ENCODE measurements at places on chromosomes 3 and 15.

DNA sequence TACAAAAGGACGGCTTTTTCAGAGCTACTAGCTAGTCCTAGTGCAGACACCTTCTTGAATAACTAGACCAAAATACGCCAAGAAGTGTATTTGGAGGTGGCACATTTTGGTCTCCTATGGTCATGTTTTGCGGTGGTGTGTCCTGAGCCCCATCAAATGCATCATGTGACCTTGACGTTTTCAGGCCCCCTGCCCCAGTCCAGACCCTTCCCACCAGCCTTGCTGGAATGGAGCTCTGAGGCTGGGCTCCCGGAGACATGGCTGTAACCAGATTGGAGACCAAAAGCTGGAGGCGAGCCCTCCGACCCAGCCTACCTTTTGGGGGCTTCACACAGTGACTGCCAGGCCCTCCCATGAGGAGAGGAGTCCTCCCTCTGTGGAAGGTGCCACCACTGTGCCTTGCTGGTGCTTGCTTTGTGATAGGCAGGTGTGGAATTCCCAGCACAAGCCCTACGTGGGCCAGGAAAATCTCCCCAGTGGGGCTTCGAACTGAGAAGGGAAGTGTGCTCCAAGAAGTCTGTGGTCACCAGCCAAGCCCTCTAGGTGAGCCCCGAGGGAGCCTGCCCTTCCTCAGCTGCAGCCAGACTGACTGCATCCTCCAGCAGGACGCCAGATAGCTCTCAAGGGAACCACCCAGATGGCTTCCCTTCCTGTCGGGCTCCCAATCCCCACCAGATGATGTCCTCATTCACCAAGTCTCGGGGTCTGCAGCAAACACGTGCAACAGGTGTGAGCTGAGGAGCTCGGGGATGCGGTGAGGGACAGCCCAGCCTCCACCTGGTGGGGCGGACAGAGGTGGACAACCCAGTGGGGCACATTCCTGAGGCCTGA, 126.2 kb downstream of the ASB7 start:
- DNase-seq = no peak

DNA sequence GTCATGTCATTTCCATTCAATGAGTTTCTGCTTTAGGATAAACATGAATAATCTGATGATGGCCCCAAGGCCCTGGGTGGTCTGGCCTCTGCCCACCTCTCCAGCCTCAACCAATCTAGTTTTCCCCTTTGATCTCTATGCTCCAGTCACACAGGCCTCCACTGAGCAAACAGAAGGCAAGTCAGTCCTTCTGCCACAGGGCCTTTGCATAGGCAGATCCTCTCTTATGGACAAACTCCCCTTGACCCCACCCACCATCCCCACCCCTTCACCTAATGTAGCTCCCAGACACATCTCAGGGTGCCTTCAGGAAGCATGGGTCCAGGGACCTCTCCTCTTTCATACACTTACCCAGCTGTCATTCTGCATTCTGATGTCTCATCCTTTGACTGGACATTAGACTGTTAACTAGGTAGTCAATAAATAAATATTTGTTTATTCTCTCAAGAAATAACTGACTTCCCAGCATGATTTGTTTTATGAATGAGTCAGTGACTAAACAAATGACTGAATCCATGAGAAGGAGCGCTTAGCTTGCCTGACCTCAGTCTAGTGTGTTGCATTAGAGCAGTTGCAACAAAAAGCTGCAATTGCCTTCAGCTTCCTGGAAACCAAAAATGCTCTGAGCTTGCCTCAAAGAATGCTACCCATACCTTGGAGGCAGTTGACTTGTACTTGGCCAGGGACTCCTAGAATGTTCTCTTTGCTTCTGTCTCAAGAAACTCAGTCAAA, 386.6 kb upstream of the WNT5A start:
- DNase-seq = no peak

- DNase-seq = no peak
Measured at GRCh38 chr3:16395212-16395611, 118.3 kb downstream of the RFTN1 start.

- DNase-seq = no peak
Measured at GRCh38 chr3:177902876-177903275, 633.4 kb upstream of the KCNMB2 start.

GRCh38 chr3:101189796-101190195, 130.6 kb downstream of the IMPG2 start:
- no peak for DNase-seq

- DNase-seq = no peak
Measured at GRCh38 chr3:134351427-134351826, 22.8 kb downstream of the AMOTL2 start.

DNA sequence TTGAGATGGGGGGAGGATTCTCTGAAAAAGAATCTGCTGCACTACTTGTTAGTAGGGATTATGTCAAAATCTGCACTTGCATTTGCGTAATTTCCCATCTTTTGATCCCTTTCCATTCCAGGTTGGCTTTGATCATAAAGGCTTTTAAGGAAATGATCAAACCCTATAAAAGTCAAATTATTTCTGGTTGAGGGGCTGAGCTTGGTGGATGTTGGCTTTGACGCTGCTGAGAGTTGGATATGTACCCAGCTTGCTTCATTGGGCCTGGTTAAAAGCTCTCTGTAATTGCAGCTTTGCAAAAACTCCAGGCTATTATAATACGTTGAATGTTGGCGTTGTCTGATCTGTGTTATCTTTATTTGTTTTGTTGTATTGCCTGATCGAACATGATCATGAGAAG, 12.0 kb downstream of the LRRC3B start:
- no peak for DNase-seq

DNA sequence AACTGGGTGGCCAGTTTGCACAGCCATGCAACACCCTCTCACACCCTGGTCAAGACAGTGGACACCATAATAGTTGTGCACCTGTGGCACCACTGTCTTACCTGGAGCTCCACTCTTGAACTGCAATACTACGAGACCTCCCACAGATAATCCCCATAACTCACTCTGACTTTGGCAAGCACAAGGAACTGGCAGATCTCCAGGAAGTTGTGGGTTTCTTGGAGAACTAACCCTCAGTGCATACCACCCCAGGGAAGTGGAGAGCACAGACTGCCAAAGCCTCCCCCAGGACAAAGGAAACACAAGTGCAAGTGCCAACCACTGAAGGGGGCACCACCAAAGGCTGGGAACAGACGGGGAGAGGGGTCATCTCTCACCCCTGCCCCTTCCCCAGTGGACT, 318.6 kb downstream of the SUCLG2 start:
- DNase-seq = no peak

- no peak for DNase-seq
Measured at GRCh38 chr15:88615303-88616107, 5.6 kb upstream of the AEN start.

DNA sequence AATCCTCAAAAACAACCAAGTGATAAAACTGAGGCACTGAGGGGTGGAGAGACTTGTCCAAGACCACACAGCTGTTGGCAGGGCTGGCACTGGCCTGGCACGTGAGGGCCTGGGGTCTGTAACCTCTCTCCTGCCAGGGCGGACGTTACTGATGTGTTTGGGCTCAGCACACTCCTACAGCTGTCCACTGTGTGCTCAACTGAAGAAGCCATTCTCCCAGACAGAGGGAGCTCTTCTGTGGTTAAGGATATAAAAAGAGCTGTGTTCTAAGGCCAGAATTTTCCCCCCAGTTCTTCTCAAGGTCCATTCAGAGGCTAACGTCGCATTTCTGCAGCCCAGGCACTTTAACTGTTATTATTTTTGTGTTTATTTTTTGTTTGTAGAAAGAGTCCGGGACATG, 429.0 kb upstream of the ATP11B start:
- no peak for DNase-seq

- DNase-seq = peak; percentile 37
Measured at GRCh38 chr15:80996247-80996646, 4.5 kb upstream of the TLNRD1 start.

DNA sequence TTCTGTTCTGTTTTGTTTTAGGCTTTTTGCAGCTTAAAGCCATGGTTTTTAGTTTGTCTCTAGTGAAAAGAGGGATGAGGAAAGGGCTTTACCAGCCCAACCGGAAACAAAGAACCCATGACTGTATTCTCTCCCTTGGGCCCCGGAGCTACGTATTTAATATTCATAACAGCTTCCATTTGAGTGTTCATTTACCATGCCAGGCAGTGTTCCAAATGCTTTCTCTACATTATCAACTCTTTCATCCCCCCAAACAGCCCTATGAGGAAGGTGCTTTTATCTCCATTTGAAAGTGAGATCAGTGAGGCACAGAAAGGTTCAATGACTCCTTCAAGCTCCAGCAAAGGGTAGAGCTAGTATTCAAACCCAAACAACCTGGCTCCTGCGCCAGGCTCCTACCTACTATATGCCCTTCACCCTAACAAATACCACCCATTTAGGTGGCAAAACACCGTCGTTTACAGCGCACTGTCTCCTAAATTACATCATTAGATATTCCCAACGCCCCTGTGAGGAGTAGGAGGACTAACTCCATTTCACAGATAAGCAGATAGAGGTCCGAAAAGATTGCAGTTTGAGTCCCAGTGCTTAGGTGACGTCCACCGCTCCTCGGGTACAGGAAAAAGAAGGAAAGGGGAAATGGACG, 27.9 kb downstream of the GTPBP8 start:
- DNase-seq = peak; percentile 34

DNA sequence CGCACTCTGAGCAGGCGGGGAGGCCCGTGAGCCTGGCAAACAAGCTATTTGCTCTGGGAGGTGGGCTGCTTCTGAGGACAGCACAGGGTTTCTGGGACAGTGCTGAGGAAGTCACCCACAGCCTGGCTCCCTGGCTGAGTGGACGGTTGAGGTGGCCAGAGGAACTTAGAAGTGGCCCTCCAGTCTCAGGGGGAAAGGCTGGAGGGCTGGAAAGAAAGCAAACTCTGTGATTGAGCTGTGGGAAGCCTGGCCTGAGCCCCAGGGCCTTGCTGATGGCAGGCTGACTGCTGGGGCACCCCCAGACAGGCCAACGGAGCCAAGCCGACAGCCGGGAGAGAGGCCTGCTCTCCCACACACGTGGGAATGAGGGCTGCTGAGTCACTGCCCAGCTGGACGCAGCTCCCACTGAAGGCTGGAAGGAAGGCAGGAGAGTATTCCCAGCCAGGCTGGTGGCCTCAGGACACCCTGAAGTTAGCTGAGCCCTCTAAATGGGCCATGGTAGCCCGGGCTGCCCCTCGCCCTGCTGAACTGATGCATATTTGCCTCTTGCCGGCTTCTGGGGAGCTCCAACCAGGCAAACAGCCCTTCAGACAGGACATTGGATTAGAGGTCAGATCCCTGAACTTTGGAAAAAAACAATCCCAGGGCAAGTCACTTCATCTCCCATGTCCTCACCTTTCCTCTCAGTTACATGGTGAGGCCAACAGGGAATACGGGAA, 98.0 kb upstream of the TLE3 start:
- DNase-seq = no peak

DNA sequence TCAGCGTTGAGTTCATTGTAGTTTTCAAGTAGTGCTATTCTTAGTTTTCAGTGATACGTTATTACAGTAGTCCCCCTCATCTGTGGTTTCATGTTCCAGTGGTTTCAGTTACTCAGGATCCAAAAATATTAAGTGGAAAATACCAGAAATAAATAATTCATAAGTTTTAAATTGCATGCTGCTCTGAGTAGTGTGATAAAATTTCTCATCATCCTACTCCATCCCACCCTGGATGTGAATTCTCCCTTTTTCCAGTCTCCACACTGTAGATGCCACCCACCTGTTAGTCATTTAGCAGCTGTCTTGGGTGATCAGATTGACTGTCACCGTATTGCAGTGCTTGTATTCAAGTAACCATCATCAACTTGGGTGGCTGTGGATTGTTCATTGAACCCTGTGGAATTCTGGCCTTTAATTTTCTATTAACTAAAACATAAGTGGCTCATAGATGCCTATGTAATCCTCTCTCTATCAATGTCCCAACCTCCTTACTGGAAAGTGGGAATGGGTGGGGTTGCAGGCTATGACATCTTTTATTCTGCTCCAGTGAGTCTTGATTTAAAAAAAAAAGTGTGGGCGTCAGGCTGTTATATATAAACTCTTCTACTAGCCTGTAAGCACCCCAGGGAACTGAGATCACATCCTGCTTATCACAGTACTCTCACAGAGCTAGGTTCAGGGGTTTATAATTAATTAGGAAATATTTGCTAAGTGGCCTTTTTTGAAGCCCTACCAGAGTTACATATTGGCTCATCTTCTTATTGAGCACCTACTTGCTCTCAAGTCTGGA, 97.5 kb downstream of the CFAP20DC start:
- no peak for DNase-seq

DNA sequence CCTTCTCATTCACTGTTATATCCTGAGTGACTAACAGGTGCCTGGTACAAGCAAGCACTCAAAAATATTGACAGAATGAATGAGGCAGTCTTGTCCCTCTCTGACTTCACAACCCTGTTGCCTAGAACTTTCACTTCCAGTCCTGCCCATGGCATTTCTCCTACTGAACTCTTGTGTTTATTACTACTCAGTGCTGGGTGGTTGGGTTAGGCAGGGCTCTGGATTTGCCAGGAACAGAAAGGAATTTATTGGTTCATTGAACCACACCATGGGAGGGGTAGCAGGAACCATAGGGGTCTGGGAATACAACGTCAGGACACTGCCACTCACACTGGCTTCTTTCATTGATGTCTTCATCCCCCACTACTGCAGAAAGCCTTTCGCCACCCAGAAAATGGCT, 41.9 kb upstream of the SEMA4B start:
- no peak for DNase-seq

DNA sequence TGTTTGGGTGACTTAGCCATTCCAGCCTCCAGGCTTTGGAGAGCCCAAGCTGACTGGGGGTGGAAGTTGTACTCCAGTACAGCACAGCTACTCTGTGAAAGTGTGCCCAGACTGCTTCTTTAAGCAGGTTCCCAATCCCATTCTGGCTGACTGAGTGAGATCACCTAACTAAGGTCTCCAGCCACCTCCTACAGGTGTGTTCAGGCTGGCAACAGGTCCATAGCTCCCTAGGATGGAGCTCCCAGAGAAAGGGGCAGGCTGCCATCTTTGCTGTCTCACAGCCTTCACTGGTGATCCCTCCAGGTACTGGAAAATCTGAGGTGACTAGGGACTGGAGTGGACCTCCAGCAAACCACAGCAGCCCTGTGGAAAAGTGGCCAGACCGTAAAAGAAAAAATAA, 445.3 kb upstream of the KCNMB2 start:
- no peak for DNase-seq

- DNase-seq = no peak
Measured at GRCh38 chr15:80698676-80699075, 3.6 kb downstream of the ABHD17C start.

DNA sequence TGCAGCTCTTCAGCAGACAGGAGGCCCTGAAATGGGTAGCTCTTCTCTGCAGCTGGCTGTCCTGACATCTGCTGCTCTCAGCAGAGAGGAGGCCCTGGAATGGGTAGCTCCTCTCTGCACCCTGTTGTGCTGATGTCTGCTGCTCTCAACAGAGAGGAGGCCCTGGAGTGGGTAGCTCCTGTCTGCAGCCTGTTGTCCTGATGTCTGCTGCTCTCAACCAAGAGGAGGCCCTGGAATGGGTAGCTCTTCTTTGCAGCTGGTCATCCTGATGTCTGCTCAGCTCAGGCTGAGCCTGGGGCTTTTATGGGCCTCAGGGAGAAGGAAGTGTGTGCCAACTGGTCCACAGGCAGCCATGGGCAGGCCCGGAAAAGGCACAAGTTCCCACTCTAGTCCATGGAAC, 66.6 kb downstream of the PIK3CB start:
- DNase-seq = no peak
